ENCODE measurements at places on chromosomes 5 and 9. TPM values are rescaled to one million over a fixed set of nuclear protein-coding genes. Genes with fewer than 3 reads are reported as not detected.

DNA sequence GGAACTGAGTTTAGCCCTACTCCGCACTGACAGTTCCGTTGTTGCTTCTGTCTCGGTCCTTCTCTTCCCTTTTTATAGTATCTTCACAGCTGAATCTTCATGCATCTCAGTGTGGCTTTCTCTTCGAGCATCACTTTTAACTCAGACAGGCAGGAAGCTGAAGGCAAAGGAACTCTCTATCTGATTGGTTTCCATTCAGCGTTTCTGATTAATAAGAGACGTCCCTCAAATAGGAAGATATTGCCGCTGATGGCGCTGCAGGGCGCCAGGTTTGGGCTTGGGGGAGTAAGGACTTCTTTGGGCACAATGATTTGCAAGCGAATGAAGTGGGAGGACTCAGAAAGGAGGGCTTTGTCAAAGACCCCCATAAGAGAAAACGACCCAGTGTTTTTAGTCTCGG lies at the start of gene CDH9:
TSS of gene CDH9 (minus strand) at position 111 of the 400 bp plus-strand sequence. CDS start 50,253 bp downstream, outside the sequence.
- H3K4me3 ChIP-seq, result peak within 1 kb of the TSS; percentile 4
- H3K27me3 ChIP-seq, result no peaks in the 10 kb centered on the region
- no peaks in the 10 kb centered on the region for H3K4me1 ChIP-seq
- DNase-seq, result no peak
- H3K36me3 ChIP-seq, result no peaks in the 10 kb centered on the region

GRCh38 chr9:133428617-133429101 lies 6.5 kb downstream of the ADAMTS13 start:
- H3K27ac ChIP-seq, result no peak overlapping the region
- no peaks in the 10 kb centered on the region for H3K36me3 ChIP-seq
- H3K4me1 ChIP-seq, result peaks cover 8% of the 10 kb centered on the region
- H3K4me3 ChIP-seq, result peak overlapping the region; percentile 42
- DNase-seq, result peak; percentile 79
- no peaks in the 10 kb centered on the region for H3K27me3 ChIP-seq

DNA sequence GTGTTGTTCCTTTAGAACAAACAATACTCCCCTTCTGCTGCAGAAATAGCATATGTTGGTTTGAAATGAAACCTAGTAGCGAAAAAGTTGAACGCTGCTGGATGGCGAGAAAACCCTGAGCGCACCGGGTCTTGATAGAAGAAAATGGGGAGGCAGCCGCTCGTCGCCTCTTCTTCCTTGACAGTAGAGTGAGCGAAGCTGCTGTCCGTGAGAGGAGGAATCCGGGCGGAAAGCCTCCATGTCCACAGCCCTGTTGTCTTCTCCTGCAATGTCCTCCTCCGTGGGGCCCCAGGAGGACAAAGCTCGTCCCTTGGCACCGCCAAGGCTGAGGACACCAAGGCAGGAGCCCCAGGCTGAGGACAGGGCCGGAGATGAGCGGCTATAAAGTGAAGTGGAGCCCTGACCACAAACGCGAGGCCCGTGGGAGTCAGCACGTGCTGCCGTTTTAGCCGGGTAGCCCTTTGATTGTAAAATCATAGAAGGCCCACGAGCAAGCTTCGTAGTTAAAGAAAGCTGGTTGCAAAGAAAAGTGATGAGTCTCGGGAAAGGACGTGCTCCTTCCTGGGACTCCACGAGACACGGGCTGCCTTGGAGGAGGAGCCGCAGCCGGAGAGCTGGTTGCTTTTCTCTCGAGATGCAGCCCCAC lies 35.6 kb downstream of the MRPL36 start:
- H3K36me3 ChIP-seq, result no peaks in the 10 kb centered on the region
- H3K27ac ChIP-seq, result no peak overlapping the region
- no peaks in the 10 kb centered on the region for H3K4me1 ChIP-seq
- H3K4me3 ChIP-seq, result no peak overlapping the region
- DNase-seq, result no peak

GRCh38 chr9:124146031-124146561 lies 111.7 kb upstream of the NEK6 start:
- no peak overlapping the region for H3K27ac ChIP-seq
- no peak for DNase-seq
- no peaks in the 10 kb centered on the region for H3K36me3 ChIP-seq
- H3K27me3 ChIP-seq, result peaks cover 4% of the 10 kb centered on the region
- no peaks in the 10 kb centered on the region for H3K4me1 ChIP-seq
- H3K4me3 ChIP-seq, result no peak overlapping the region

CLPTM1L gene
- 130 TPM for total RNA-seq

GRCh38 chr5:57492632-57493031 lies 10.0 kb upstream of the ACTBL2 start:
- no peaks in the 10 kb centered on the region for H3K36me3 ChIP-seq
- H3K4me1 ChIP-seq, result peaks cover 11% of the 10 kb centered on the region
- H3K27ac ChIP-seq, result no peak overlapping the region
- DNase-seq, result no peak
- H3K4me3 ChIP-seq, result no peak overlapping the region

GMCL2 gene
- total RNA-seq, result not detected

DNA sequence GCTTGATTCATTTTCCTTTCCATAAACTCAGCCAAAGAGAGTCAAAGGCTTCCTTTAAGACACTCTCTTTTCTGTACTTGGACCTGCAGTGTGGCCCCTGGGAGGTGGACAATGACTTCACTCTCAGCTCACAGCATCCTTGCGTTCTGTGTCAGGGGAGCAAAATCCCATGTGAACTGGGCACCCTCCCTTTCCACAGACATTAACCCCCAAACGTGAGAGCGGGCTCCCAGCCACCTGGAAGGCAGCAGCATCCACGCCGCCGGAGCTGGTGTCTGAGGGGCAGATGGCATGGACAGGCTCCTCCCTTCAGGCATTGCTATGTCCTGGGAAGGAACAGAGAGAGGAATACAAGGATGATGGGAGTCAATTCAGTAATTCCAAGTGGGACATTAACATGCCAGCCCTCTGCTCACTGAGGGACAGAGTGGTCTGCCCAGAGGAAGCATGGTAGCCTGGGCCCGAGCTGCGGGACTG lies 39.5 kb downstream of the TRIP13 start:
- no peak for DNase-seq
- peaks cover 6% of the 10 kb centered on the region for H3K27me3 ChIP-seq
- no peak overlapping the region for H3K4me3 ChIP-seq
- no peak overlapping the region for H3K27ac ChIP-seq
- no peaks in the 10 kb centered on the region for H3K4me1 ChIP-seq
- H3K36me3 ChIP-seq, result no peaks in the 10 kb centered on the region

DNA sequence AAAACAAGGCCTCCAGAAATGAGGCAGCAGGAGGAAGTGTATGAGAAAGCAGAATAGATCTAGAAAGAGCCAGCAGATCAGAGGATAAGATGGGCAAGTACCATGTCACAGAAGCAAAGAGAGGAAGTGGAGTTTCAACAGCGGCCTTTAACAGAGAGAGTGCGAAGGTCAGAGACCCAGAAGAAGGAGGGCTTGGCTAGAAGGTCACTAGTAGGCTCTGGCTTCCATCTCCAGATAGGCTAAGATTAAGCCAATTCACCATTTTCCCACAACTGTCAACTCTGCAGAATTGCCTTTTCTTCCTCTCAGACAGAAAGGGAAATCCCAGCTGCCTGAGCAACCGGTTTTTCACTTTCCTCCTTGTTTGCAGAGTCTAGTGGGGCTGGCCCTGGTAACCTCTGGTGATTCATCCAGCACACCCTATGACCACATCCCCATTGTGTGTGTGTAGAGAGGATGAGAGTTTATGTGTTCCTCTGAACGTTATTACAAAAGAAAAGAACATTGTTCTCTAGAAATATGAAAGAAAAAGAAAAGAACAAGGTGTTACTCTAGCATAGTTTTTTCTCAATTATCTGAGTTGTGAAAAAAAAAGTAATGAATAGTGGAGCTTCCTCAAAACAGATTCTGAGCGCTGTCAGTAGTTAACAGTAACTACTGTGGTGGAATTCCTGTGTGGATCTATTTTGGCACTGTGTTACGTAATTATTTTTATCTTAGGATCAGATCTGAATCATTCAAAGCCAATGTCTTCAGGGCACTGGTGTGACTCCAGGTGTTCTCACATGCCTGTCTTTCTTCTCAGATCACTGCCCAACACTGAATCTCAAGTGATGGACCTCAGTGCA lies 220.4 kb downstream of the ARRDC3 start:
- no peaks in the 10 kb centered on the region for H3K36me3 ChIP-seq
- peak overlapping the region; percentile 53 for H3K27ac ChIP-seq
- no peak overlapping the region for H3K4me3 ChIP-seq
- no peaks in the 10 kb centered on the region for H3K27me3 ChIP-seq
- DNase-seq, result peak; percentile 84

- H3K4me3 ChIP-seq, result no peak overlapping the region
- H3K27ac ChIP-seq, result no peak overlapping the region
- peaks cover 15% of the 10 kb centered on the region for H3K4me1 ChIP-seq
- no peaks in the 10 kb centered on the region for H3K36me3 ChIP-seq
- no peaks in the 10 kb centered on the region for H3K27me3 ChIP-seq
- no peak for DNase-seq
Measured at GRCh38 chr5:15718421-15719179, 218.6 kb downstream of the FBXL7 start.

ANKDD1B gene
- total RNA-seq, result 4.7 TPM

DNA sequence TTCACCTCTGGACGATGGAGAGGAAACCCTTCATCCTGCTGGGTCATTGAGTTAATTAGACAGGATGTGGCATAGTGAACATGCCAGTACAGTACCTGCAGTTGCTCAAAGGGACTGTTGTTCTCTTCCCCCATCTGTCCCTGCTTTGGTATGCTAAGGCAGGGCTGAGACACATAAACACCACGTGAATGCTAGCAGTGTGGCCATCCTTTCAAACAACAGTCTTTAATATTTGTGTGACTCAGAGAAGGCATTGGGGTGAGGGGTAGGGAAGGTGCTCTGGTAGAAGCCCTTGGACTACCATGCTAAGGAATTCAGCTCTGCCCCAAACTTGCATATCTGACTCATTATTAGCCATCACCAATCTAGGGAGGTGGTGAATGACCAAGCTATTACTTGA lies 180.2 kb upstream of the ZNF618 start:
- no peaks in the 10 kb centered on the region for H3K4me1 ChIP-seq
- H3K27me3 ChIP-seq, result no peaks in the 10 kb centered on the region
- H3K4me3 ChIP-seq, result no peak overlapping the region
- DNase-seq, result no peak

DNA sequence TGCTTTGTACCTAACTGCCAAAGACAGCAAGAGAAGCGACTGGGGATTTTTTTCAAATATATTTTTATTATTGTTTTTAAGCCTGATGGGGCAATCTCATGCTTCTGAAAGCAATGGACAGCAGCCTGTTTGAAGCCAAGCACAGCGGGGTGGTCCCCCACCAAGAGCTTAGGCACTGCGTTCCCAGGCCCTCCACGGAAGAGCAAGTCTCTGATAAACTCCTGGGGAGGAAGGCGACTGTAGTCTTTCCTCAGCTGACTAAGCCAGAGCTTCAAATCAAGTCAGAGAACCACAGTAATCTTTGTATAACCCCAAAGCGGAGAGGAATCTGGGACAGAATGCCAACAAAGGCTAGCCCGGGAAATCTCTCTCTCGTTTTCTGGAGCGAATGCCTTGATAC lies 54.4 kb downstream of the ARSB start:
- H3K4me1 ChIP-seq, result no peaks in the 10 kb centered on the region
- no peaks in the 10 kb centered on the region for H3K27me3 ChIP-seq
- no peaks in the 10 kb centered on the region for H3K36me3 ChIP-seq
- no peak for DNase-seq
- H3K27ac ChIP-seq, result peak overlapping the region; percentile 5

HBEGF gene
- total RNA-seq, result 8.3 TPM

Measured in hepatocyte (in vitro differentiated cells).